ENCODE measurements at places on chromosomes 6 and 20.
A peak's percentile ranks its signal among the peaks of the same experiment; 100 is the strongest.

- no peak for DNase-seq
Measured at GRCh38 chr6:136337121-136337520, 47.5 kb upstream of the BCLAF1 start.

DNA sequence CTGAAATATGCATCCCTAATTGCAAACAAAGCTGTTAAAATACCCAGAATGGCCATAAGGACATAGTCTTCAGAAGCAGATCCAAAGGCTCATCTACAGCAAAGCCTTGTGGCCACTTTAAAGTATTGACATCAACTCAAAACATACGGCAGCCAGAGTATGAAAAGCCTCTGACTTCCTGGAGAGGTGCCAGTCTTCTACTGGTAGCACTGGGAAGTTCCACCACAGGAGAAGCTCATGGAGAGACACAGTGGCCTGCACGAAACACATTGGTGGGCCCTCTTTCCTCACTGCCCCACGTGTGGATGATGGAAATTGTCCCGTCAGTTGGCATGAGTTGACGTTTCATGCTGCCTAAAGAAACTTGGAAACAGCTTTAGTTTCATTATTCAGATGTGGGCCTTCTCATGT, 202.6 kb upstream of the HEY2 start:
- DNase-seq = no peak

- no peak for DNase-seq
Measured at GRCh38 chr6:143410859-143411270, 39.6 kb downstream of the ADAT2 start.

DNA sequence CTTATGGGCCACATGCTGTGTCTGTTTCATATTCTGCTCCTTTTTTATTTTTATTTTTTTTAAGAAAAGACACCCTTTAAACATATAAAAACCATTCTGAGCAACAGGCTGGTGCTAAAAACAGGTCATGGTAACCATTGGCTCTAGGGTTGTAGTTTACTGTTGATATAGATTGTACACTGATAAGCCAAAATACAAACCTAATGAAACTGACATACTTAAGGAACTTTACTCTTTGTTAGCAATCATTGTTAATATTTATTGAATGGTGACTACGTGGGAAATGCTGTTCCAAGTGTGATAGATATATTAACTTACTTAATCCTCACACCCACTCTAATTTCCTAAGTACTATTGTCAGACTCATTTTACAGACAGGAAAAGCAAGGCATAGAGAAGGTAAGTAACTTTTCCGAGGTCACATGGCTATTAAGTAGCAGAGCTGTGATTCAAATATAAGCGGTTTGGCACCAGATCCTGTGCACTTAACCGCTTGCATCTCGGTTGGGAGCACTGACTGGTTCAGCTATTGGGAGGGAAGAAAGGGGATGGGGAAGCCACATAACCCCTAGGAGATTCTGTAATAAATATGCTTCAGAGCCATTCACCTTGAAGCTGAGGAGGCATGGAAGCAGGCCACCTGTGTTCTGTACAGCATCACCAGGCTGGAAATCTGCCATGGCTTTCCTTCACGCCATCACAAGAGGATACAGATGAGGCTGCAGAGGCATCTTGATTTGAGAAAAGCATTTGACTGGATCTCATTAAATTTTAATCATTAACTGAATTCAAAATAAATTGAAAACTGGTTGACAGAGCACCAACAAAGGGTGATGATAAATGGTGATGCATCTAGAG, 4.9 kb downstream of the TRAF3IP2 start:
- DNase-seq = no peak

GRCh38 chr6:52305411-52305810, 20.9 kb upstream of the MCM3 start:
- DNase-seq = no peak

DNA sequence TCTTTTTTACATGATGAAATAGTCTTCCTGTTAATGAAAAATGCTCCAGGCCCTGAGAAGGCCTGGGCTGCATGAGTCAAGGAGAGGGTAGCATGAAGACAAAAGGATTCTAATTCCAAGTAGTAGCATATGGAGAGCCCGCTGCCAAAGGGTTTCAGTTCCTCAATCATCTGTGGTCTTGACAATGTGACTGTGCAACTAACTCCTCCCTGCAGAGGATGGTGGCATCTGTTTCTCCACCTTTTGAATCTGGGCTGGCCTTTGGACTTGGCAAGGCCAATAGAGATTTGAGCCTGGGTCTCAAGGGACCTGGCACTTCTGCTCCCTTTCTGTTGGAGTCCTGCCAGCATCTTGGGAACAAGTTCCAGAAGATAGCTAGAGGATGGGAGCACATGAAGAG, 35.1 kb upstream of the ANKEF1 start:
- DNase-seq = no peak

GRCh38 chr6:55568808-55569439, 10.1 kb downstream of the HMGCLL1 start:
- no peak for DNase-seq

DNA sequence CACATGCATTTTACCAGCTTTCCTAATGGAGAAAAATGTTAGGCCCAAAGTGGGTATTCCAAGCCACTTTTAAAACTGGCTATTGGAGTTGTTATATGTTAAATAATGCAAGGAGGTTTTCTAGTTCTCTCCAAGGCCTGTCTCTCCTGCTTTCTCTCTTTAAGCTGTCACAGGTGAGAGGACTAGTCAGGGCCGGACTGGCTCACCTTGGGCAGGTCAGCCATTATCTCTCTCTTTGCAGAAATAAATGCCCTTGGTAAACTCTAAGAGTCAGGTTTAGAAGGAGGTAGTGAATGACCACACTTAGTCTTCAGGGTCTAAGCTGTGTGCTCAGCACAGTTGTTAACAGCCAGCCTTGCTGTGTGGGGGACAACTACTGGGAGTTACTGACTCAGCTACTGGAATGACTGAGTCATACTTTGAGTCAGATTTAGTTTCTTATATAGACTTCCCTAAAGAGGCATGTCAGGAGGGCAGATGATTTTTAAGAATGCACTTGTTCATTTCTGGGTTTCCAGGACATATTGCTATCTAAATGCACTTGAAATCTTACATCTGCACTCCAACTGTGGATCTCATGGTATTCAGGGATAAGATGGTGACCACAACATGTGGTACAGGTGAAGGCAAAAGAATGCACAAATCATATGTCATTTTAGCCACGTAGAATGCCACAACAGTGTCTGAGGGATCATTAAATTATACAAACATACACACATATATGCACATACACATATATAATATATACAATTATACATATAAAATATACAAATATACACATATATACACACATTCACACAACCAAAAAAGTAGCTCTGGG, 719.4 kb downstream of the EPM2A start:
- peak; percentile 22 for DNase-seq

DNA sequence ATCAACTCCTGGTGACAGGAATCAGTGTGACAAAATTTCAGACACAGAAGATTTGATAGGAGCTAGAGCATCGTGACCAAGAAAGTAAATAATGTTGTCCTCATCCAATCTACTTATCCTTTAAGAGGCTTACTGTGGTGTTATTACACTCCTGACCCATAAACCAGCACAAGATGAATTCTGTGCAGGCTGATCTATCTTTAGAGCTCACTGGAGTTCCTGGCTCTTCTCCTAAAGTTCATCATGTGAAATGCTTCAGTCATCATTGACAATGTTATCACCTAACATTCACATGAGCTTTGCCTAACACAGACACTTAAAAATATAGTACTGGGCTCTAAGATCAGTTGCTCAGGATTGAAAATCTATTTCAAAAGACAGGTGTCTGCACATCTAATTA, 271.0 kb upstream of the HSF2 start:
- DNase-seq = no peak

DNA sequence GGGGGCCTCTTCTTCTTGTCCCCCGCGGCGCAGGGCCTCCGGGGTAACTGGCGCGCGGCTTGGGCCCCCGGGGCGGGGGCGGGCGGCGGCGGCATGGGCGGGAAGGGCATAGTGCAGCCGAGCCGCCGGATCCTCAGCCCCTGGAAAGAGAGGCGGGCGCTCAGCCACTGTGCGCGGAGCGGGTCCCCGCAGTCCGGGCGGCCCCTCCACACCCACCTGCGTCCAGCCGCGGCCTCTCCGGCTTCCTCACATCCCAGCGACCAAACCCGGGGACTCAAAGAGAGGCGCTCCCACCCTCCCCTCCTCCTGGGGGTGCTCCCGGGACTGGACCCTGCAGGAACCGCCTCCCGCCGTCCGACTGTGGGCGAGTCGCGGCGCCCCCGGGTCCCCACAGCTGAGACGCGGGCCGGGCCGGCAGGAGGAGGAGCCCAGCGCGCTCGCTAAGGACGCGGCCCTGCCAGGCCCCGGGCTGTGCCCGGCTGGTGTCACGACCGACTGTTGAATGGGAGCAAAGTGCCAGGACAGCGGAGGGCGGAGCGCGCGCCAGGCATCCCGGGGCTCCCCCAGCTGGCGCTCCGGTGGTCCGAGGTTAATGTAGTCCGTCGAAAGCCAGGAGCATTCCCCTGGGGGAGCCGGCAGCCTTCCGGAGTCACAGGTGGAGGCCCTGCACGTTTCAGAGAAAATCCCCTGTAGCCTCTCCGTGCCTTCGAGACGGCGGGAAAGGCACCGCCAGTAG, at the start of gene PRR18:
PRR18 (minus strand) TSS at position 360 of the 736 bp plus-strand sequence; CDS start at position 110, 250 bp downstream.
- peak; percentile 67 for DNase-seq

GRCh38 chr6:41917528-41917927, 3.4 kb downstream of the MED20 start:
- DNase-seq = no peak

- no peak for DNase-seq
Measured at GRCh38 chr20:24840121-24840713, 108.9 kb upstream of the CST7 start.

DNA sequence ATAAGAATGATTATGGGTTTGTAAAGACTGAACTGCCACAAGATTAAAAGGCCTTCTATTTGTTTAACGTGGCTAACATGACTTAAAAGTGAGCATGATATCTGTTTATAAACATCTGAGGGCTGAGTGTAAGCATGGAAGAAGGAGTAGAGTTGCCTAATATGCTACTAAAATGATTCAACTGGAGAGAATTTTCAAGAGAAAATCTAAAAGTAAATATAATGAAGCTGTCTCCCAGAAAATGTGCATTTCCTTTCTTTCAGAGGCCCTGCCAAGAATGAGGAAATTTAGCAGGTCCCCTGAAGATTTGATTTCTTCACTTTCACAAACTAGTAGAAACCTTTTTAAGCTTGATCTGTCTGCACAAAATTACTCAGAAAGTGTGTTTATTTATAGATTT, 4.2 kb upstream of the EYA4 start:
- DNase-seq = no peak

DNA sequence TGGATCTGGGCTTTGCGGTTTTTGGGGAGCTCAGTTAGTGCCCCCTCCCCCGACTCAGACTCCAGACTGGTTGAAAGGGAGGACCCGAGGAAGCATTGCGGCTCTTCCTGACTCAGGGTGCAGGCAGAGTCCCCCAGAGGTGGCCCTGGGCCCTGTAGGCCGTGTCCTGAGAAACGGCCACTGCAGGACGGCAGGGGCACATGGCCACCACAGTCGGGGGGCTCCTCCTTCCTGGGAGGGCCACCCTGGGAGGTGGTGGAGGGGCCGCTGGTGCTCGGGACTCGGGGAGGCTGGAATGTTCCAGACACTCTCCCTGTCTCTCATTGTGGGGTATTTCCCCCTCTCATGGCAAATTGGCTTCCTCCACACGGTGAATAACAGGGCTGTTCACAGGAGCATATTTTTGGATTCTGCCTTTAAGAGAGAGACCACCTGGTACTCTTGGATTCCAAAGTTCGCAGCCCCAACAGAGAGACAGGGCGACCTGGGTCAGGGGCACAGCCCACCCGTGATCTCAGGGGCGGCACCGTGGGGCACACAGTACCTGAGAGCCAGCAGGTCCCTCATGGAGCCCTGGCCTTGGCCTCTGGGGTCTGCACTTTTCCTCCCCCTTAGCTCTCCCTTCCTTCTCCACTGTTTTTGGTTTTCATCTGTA, 35.7 kb downstream of the FRMD1 start:
- DNase-seq = no peak

DNA sequence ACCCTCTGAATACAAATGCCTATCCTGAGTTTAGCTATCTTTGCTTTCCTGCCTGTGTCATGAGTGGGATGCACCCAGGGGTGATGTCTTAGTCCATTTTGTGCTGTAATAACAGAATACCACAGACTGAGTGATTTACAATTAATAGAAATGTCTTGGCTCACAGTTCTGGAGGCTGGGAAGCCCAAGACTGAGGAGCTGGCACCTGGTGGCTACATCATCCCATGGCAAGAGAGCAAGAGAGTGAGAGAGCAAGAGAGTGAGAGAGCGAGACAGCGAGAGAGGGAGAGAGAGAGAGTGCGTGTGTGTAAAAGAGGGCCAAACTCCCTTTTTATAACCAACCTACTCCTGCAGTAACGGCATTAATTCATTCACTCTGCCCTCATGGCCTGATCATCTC, 76.8 kb downstream of the PRDM1 start:
- DNase-seq = no peak

DNA sequence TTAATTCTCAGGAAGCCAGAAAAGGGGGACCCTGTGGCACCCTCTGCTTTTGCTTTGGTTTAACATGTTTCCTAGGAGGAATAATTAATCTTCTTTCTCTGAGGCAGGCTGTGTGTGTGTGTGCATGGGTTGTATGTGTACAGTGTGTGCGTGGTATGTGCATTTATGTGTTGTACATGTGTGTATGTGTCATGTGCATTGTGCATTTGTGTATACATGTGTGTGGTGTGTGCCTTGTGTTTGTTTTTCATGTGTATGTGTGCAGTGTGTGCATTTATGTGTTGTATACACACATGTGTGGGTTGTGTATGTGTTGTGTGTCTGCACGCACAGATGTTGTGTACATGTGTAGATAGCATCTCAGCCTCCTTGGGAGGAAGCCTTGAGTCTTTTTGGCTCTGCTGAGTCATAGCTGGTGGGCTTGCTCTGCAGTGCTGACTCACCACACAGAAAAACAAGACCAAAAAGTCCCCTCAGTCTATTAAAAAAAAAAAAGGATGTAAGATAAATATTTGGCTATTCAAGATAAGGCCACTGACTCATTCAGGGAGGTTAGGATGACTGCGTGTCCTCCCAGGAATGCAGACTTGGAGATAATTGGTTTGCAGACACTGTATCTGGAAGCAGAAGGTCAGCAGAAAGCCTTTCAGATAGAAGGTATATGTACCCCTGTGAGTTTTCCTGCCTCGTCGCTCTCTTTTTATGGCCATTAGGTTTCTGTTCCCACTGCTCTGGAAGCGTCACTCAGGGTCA, 58.6 kb downstream of the SYNJ2 start:
- peak; percentile 73 for DNase-seq

GRCh38 chr20:57148263-57148662, 118.2 kb downstream of the BMP7 start:
- no peak for DNase-seq

DNA sequence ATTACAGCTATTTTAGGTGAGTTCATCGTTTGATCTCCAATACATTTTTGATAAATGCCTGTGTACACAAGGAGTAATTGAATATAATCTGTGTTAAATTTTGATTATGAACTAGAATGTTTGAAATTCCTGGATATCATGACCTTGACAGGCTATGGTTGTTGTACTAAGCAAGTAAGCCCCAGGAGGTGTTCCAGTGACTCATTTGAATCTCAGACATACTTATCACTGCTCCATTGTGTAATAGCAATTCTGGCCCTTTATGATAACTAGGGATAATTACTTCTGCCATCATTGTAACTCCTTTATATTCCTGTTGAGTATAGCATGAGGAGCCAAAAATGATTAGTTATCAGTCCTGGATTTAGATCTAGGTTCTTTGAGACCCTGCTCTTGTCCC, 1424.6 kb upstream of the ADGRB3 start:
- DNase-seq = no peak
